ENCODE measurements at places on chromosomes 5 and 9.

GRCh38 chr9:6893350-6894131 lies 135.8 kb downstream of the KDM4C start:
- DNase-seq = no peak

DNA sequence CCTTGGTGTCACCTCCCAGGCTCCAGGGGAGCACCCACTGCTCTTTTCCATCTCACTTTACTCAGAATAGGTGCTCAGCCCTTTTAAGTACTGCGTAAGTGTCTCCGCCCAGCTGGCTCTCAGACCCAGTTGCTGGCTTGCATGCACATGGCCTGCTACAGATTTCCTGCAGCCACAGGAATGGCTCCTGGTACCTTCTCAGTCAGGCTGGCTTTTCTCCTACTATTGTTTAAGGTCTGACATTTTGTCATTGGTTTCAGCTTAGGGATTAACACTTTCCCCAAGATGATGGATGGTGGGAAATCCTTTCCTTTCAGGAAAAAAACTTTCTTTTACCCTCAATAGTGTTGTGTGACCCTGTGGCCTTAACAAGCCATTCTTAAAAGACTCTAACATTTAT lies 1652.3 kb upstream of the WWC1 start:
- no peak for DNase-seq

- no peak for DNase-seq
Observed at GRCh38 chr9:15310107-15310850, 3.3 kb upstream of the TTC39B start.

GRCh38 chr9:5389109-5389732 lies 48.5 kb downstream of the PLGRKT start:
- DNase-seq = no peak

DNA sequence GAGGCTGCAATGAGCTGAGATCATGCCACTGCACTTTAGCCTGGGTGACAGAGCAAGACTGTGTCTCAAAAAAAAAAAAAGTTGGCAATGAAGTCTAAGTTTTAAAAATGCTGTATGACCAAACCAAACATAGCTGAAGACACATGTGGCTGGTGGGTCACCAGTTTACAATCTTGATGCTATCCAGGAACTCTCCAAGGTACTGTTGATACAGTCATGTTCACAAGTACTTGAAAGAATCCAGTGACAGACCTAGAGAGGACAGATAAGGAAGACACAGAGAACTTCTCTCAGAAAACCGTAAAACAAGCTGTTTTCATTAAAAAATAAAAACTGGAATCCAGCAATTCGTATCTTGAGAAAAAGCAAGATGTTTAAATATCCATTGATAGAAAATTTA lies 95.7 kb downstream of the ACTBL2 start:
- DNase-seq = no peak

DNA sequence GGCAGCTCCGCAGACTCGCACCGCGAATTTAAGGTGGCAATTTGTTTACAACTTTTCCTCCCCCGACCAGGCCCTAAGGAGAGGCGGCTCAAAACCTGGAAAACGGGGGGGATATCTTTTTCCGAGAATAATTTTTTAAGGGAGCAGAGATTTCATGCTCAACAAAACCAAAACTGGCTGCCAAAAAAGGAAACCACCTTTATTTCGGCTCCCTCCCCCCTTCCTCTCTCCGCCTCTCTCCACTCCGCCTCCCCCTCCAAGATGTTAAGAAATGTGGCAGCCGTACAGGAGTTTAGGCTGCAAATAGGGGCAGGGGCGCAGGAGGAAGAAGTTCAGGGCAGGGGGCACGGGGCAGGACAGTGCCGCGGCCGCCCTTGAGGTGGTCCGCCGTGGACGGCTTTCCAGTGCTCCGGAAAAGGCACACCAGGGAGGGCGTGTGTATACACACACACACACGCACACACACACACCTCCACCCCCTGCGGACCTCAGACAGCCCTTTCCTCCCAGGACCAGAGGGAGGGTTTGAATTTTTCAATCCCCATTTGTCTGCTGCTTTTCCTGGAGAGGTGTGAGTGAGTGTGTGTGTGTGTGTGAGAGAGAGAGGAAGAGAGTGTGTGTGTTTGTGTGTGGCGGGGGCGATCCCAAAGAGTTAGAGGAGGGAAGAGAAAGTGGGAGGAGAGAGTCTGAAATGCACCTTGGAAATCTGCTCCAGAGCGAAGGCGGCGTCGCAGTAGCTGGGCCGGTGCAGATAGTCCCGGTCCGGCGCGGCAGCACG lies 9.1 kb downstream of the PTCH1 start:
- DNase-seq = no peak

DNA sequence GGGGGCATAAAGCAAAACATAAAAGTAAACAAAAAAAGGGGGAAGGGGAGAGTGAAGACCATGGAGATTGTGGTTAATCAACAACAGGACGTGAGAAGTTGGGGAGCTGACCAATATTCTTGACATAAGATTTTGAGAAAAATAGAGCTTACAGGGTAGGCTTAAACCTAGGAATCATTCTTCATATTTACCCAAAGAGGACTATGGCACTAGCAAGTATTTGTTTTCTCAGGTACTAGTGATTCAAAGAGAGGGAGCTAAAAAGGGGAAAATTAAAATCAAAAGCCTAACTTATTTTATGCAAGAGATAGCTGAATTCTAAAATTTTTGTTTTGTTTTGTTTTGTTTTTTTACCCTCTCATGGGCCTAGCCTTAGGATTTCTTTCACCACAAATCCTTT lies 427.5 kb downstream of the PIK3R1 start:
- no peak for DNase-seq

- DNase-seq = no peak
Observed at GRCh38 chr5:178223196-178223773, 9.3 kb downstream of the PHYKPL start.

DNA sequence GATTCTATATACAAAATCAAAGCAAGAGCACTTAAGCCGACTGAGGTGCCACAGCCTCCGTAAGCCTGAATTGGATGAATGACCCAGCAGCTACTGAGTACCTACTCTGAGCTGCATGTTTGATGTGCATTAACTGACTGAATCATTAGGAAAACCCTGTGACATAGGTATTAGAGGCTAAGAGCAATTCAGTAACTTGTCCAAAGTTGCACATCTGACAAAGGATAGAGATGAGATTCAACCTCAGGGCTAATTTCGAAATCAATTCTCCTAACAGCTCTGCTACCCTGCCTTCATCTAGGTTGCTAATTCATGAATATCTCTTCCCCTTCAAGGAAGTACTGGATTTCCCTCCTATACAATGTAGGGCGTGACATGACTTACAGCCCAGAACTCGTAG lies 89.1 kb upstream of the GLIS3 start:
- no peak for DNase-seq

DNA sequence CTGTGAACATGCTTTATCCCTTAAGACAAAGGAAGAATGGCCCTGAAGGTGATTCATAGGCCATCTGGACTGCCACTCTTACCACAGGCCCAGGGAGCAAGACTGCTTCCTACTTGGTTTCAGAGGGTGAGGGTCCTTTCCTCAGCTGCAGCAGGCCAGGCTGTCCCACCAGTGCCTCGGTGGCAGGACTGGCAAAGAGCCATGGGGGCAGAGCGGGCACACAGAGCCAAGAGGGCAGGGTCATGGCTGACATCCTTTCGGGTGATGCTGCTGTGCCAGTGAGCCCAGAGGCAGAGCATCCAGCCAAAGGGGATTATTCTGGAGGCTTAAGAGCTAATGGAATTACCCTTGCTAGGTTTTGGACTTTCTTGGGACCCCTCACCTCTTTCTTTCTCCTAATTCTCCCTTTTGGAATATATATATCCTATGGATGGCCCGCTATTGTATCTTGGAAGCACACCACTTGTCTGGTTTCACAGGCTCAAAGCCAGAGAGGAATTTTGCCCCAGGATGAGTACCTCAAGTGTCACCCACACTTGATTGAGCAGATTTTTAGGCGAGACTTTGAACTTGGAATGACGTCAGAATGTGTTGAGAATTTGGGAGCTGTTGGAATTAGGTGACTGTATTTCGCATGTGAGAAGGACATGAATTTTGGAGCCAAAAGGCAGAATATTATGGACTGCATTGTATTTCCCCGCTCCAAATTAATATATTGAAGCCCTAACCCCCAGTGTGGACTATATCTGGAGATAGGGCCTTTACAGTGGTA lies 180.6 kb downstream of the BARX1 start:
- DNase-seq = no peak

DNA sequence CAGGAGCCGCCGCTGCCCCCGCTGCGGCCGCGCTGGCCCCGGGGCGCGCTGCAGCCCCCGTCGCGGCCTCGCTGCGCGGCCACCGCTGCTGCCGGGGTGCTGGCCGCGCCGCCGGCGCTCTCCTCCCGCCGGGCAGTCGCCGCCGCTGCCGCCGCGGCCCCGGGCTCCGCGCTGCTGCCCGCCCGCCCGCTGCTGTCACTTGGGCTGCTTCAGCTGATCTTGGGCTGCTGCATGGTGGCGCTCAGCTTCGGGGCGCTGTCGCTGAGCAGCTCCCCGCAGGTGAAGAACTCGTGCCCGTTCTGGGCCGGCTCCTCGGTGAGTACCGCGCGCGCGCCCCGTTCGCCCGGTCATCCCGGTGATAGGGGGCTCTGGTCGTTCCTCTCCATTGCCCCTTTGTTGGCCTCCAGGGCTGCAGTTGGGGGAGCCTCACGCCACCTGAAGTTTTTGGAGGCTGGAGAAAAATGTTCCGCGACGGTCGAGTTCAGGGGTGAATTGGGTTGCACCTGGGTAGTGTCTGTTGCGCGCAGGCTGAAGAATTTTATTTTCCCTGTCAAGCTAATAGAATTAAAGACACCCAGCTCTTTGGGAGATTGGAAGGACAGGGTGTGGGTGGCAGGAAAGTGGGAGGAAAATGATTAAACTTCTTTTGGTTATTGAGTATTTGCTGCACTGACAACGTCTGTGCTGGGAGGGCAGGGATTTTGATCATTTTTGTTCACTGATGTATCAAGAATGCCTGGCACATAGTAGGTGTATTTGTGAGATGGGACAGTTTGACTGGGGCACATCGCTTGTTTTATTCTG lies 596 bp downstream of the ENTREP1 start:
- no peak for DNase-seq

GRCh38 chr5:111345731-111346130 lies 121.5 kb downstream of the CAMK4 start:
- DNase-seq = no peak

GRCh38 chr5:111562561-111562960 lies 50.2 kb upstream of the STARD4 start:
- no peak for DNase-seq

- DNase-seq = no peak
Observed at GRCh38 chr5:151555760-151556576, 35.2 kb downstream of the FAT2 start.
